CD4-positive, alpha-beta T cell treated with Interleukin-17A for 1 hour (primary cell): ENCODE measurements at places on chromosomes 12 and 14.

- DNase-seq: peak; percentile 79
Measured at GRCh38 chr14:21852061-21852664, 178.5 kb upstream of the OR4E1 start.

GRCh38 chr14:23494223-23494622 is 24.7 kb downstream of the NGDN start:
- DNase-seq: no peak

DNA sequence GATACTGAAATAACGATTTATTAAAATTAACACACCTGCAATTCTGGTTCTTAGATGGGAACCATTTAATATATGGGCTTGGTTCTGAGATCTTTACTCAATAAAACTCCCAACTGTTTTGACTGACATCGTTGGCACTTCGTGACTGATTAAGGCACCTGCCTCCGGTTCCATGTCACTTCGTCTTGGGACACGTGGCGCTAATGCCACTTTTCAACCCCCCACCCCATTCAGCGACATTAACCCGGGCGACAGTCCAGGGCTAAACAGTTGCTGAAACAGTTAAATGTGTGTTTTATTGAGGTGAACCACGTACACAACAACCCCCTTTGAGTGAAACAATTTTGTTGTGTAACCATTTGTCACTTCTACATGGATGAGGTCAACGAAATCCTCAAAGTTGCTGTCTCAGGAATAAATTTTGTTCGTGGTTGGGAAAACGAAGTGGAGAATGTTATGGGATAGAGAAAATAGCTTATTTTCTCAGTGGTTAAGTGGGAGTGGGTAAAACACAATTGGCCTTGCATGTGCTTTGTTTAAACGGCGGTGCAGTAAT is 9.9 kb upstream of the SLC38A2 start:
- DNase-seq: no peak

DNA sequence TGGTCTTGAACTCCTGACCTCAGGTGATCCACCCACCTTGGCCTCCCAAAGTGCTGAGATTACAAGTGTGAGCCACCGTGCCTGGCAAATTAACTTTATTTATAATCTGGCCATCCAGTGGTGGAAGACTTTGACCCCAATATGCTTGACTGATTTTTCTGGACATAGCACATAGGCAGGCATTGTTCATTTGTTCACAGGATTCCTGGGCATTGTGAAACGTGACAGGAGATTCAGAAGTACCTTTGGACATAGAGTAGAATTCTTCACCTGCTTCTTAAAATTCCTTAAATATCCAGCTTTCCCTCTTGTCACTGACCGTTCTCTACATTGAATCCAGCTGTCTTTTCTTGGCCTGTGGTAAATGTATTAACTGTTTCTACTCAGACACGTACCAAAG is 103.1 kb downstream of the SCN8A start:
- DNase-seq: no peak

GRCh38 chr14:101973356-101973755 is 9.0 kb downstream of the DYNC1H1 start:
- no peak for DNase-seq

DNA sequence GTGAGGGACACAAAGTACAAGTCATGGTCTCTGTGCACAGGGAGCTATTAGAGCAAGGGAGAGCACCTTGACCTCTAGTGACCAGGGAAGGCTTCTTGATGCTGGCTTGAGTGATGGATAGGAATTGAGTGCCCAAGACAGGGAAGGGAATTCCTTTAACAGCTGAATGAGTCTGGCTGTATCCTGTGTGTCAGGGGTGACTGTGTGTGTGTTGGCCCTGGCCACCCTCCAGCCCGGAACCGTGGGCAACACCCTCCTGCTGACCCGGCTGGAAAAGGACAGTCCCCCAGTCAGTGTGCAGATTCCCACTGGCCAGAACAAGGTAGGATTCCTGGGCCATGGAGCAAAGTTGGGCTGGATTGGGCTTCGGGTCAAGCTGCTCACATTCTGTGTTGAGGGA is 5.5 kb upstream of the PFDN5 start:
- DNase-seq: no peak

- peak; percentile 50 for DNase-seq
Measured at GRCh38 chr14:89027097-89027740, 202.8 kb downstream of the TTC8 start.

DNA sequence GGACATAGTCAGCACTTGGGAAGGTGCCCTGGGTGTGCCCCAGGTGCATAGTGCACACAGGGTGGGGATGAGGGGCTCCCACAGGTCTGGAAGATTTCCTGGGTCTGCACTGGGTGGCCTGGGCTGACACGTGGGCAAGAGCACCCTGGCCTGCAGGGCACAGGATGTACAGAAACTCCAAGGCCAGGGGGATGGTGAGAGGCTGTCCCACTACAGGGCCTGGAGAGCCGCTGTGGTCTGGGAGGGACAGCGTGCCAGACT is 35.8 kb upstream of the PPP1R13B start:
- DNase-seq: no peak

DNA sequence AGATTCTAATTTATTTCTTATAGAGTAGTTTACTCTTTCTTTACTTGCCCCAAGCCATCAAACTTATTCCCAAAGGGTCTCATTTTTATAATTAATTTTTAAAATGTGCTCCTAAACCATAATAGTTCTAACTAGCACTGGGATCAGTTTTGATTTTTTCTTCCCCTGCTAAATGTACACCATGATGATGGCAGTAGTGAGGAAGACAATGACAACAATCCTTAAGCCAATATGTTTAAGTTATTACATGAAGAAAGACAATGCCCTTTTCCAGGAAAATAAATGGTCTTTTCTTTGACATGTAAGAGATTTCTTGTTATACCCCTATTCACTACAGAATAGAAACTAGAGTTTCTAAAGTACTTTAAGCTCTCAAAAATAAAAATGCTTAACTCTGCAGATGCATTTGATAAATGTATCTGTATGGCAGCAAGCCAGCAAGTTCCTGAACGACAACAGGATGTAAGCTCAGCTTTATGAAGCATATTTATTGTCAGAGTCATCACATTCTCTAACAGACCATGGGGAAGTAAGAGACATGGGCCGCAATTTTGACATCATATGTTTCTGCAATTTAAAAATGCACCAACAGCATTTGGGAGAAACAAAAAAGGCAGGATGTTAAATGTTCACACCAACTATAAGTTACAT is 36.0 kb upstream of the SNX6 start:
- peak; percentile 50 for DNase-seq

- DNase-seq: no peak
Measured at GRCh38 chr12:69119770-69120169, 119.6 kb upstream of the CPSF6 start.
